Right cardiac atrium (tissue), 5 donors: ENCODE measurements at places on chromosomes 16 and 17. TPM values are rescaled to one million over a fixed set of nuclear protein-coding genes. Genes with fewer than 3 reads are reported as not detected.

TMEM170A gene
- 11.2 TPM for total RNA-seq

GRCh38 chr16:28586466-28586865 lies 10.4 kb downstream of the SULT1A2 start:
- no peak for DNase-seq

DNA sequence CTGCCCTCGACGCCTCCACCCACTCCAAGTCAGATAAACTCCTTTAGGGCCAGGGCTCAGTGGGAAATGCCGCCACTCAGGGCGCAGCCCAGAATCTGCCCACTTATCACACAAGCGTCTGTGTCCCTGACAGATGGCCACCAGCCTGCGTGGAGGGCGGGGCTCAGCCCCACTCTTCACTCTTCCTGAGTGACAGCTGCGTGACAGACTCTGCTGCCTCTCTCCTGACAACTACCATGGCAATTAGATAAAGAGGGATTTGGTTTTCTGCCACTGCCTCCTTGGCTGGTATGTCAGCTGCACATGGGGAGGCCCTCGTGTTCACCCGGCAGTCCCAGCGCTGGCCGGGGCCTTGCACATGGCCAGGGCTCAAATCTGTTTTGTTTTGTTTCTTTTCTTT lies 96.2 kb downstream of the RTN4RL1 start:
- DNase-seq: peak; percentile 85

DNA sequence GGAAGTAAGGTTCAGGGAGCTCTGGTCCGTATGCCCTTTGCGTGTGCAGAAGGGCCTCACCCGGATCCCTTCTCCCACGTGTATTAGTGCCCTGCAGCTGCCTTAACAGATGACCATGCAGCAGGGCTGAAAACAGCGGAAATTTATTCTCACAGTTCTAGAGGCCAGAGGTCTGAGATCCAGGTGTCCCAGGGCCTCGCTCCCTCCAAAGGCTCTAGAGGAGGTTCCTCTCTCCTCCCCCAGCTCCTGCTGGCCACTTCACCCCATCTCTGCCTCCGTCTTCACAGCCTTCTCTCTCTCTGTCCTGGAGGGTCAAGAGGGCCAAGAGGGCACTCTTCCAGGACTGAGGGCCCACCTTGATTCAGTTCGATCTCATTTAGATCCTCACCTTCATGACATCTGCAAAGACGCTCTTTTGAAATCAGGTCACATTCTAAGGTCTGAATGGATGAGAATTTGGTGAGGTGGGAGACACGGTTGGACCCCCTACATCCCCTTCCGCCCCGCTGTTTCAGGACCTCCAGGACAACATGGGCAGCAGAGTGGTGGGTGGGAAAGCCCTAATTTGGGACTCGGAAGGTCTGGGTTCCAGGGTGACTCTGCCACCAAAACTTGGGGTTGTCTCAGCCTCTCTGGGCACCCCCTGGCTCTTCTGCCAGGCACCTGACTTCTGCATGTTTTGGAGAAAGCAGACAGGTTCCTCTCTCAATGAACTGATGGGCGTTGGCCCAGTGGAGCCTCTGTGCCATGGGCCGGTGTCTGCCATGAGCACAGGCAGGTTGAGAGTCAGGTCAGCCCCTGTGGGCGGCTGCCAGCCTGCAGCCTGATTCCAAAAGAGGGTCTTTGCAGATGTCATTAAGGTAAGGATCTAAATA lies 361.2 kb downstream of the SEC14L1 start:
- no peak for DNase-seq

DNA sequence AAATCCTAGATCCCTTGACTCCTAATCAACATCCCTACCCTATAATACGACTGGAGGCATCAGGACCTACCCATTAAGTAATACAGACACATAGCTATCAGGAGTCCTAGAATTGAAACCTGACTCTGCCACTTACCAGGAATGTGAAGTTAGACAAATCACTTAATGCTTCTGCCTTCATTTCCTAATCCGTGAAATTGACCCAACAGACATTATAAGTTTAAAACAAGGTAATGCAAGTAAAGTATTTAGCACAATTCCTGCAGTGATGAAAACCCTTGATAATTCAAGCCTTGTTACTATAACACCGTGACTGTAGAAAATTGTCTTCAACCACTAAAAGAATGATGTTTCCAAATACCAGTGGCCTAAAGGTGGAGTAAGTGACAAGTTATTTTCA lies 150.2 kb downstream of the KCNJ2 start:
- DNase-seq: no peak

GRCh38 chr16:89973654-89974335 lies 25.2 kb downstream of the DEF8 start:
- DNase-seq: no peak

DNA sequence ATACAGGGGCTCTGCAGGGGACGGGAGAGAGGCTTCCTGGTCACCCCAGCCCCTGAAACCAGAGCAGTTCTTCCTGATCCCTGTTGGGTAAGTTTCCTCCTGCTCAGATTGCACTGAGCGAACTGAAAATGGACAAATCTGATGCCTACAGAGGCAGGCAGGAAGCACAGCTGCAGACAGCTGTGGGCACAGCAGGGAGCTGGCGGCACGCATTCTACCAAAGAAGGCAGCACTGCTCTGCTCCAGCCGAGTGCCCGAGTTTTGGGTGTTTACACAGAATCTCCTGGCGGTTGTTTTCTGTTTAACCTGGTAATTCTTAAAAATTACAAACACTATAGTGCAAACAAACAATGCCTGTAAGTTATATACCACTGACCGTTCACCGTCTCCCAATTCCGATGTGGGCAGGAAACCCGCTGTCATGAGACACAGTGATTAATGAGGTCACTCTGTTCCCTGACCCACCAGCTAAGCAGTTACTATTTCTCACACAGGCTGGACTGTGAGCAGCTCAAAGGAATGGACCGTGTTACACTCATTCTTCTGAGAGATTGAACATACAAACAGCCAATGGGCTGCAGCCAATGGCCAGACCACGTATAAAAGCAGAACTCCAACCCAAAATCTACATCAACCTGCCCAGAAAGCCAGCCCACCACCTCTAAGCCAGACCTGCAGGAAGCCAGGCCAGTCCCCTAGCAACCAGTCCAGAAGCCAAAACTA lies 25.5 kb downstream of the NSMCE1 start:
- peak; percentile 25 for DNase-seq

DNA sequence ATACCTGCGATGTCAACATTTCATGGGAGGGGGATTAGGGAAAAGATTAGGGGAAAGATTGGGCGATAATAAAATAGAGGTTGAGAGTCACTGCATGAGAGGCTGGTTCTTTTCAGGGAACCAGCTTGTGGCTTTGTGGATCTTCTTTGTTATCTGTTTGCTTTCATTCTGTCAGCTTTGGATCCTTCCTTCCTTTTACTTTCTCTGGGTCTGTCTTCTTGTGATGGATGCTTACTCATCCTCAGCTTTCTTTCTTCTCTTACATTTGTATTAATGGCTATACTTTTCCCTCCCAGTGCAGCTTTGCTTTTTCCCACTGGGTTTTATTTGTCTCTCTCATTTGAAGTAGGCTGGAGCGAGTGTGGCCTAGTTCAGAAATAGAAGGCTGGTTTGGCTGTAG lies 47.1 kb downstream of the RPTOR start:
- DNase-seq: no peak

DNA sequence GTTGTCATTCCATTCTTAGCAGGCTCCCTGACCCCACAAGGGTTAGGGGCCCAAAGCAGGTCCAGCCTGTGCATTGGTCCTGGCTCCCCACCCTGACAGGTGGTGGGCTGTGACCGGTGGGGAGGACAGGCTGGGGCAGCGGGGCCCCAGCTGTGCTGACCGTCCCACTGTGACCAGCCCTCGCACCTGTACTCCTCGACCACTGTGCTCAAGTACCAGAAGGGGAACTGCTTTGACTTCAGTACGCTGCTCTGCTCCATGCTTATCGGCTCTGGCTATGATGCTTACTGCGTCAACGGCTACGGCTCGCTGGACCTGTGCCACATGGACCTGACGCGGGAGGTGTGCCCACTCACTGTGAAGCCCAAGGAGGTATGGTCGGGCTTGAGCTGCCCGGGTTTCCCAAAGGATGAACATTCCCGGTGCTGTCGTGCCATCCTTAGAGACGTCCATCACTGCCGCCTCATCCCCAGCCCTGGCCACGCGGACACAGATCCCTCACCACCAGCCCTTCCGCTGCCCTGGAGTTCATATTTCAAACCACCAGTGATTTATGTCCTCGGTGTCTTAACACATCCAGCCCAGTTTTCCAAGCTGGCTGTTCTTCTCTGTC lies 7.3 kb downstream of the DRC7 start:
- no peak for DNase-seq

GRCh38 chr17:35368081-35368830 lies 5.2 kb downstream of the SLFN11 start:
- no peak for DNase-seq

FZD2 gene
- 12.3 TPM for total RNA-seq

- DNase-seq: no peak
Observed at GRCh38 chr16:27907457-27907972, 156.0 kb downstream of the GSG1L start.

TMC7 gene
- 0.59 TPM for total RNA-seq
